ENCODE measurements at places on chromosomes 5 and 9.
A peak's percentile ranks its signal among the peaks of the same experiment; 100 is the strongest.

GRCh38 chr5:80010754-80011392, 19.8 kb upstream of the MTX3 start:
- DNase-seq = no peak

DNA sequence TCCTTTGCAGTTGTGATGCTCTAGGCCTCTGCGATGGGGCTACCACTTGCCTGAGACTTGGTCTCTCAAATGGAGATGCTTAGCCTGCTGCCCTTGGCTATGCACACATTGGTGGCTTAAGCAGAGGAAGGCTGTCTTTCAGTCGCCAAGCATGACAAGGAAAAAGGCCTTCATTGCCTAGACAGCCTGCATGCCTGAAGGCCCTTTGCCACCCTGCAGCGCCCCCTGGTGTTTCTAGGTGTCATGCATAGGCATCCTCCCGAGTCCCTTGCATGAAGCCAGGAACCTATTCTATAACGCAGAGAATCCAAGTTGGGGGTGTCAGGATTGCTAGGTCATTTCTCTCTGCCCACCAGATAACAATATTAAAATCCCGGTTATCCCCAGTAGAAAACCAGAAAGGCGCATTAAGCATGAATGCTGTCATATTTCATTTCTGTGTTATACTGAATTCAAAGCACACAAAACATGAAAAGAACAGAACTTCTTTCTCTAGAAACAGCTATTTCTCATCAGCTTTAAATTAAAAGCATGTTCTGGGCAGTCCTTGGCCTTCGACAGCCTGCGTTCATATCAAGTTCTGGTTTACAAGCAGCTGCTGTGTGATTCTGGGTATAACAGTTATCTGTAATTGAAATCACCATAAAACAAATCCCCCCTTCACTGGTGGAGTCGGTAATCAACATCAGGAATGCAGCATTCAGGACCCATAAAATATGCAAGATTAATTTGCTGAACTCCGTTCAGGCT, 59.7 kb upstream of the TRPC7 start:
- DNase-seq = peak; percentile 75

- DNase-seq = no peak
Measured at GRCh38 chr5:109612278-109612905, 77.3 kb upstream of the MAN2A1 start.

DNA sequence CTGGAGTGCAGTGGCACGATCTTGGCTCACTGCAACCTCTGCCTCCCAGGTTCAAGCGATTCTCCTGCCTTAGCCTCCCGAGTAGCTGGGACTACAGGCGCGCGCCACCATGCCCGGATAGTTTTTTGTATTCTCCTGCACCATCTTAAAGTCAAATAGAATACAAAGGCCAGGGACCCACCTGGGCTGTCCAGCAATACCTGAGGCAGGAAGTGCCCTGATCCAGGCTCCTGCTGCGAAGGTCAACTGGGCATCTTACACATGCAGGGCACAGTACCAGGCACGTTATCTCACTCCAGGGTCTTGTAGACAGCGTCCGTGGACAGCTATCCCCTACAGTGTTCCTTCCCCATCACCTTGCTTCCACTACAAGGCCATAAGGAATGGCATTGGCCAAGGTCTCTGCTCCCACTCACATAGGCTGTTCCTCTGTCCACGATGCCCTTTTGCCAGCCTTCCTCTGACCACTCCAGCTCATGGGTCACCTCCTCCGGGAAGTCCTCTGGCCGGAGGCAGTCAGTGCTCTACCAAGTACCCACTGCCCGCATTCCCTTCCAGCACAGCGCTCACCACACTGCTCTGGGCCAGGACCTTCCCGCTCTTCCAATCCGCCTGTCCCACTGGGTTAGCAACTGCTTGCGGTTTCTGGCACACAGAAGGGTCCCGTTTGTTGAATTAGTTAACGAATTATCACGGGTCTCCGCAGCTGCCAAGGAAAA, 978 bp downstream of the P4HA2 start:
- DNase-seq = no peak

All from AG08396 (cell line).